ENCODE measurements at places on chromosomes 7 and 10. TPM values are rescaled to one million over a fixed set of nuclear protein-coding genes. Genes with fewer than 3 reads are reported as not detected.
A peak's percentile ranks its signal among the peaks of the same experiment; 100 is the strongest.

The CCL26 gene
- total RNA-seq = 1.5 TPM

The DKK1 gene
- total RNA-seq = 44.7 TPM

The ADIRF gene
- not detected for total RNA-seq

The ANKRD1 gene
- total RNA-seq = 94.4 TPM

The ARHGAP19 gene
- 9.8 TPM for total RNA-seq

The DGKI gene
- 29.9 TPM for total RNA-seq

The CCDC146 gene
- 0.34 TPM for total RNA-seq

The NPC1L1 gene
- not detected for total RNA-seq

The EGR2 gene
- 1.4 TPM for total RNA-seq

The ZNF853 gene
- 0.86 TPM for total RNA-seq

The GJD4 gene
- total RNA-seq = not detected

The SPDYE1 gene
- not detected for total RNA-seq

DNA sequence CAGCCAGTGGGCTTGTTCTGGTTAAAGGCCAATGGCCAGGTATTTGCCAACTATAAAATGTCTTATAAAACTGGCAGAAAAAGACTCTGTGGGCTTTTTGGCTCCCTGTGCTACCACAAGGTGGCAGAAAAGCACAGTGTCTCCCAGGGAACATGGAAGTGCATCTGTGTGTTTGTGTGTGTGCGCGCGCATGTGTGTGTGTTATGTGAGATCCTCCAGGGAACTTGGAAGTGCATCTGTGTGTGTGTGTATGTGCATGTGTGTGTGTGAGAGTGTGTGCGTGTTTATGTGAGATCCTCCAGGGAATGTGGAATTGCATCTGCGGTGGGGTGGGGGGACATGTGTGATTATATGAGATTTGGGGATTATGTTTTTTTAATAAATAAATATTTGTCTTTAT lies 30.2 kb upstream of the ABI1 start:
- peak; percentile 49 for DNase-seq

DNA sequence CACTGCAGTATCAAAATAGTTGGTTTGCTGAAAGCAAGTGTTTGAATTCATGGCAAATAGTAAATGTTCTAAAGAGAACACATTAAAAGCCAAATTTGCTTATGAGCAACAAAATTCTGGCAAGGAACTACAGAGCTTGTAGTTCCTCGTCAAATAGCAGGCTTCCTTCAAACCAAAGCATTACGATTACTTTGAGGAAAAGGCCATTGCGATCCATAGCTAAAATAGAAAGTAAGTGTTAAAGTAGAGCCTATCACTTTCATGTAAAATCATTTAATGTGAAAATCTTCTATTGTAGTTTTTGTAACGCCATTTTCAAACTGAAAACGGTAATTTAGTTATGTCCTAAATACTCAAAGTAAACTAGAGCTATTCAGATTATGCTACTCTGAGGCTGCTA lies 20.1 kb downstream of the CACNA2D1 start:
- no peak for DNase-seq

DNA sequence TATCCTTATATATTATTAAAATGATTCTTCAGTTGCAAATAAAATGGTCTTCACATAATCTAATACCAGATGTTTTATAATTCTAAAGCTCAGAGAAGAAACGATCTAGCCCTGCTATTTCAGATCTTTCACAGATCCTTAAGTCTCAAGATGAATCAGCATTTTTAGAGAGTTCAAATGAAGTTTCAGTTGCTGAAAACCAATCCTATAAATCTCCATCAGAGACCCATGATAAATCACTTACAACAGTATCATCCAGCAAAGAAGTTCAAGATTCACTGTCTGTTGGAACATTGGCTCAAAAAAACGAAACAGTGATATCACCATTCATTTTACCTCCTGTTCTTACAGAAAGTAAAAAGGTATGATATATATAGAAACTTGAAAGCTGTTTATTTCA lies 137.0 kb downstream of the CCDC7 start:
- no peak for DNase-seq

- no peak for DNase-seq
Measured at GRCh38 chr10:119368991-119369869, 161.9 kb downstream of the GRK5 start.

- no peak for DNase-seq
Measured at GRCh38 chr7:159000859-159001435, 143.7 kb downstream of the VIPR2 start.

GRCh38 chr7:31333291-31333690 lies 7.2 kb downstream of the NEUROD6 start:
- no peak for DNase-seq

GRCh38 chr10:26169466-26169865 lies 47.1 kb upstream of the GAD2 start:
- DNase-seq = no peak

DNA sequence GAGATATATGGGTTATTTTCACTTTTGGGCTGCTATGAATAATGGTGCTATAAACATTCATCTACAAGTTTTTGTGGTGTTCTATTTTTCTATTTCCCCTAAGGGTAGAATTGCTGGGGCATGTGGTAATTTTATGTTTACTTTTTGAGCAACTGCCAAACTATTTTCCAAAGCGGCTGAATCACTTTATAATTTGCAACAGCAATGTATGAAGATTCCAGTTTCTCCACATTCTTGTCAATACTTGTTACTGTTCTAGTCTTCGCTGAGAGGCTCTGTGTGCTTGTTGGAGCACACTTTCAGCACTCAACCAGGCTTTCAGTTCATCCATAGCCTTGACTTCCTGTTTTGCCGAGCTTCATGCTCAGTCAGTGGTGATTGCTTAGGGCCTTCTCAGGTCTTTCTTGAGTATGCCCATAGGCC lies 39.0 kb downstream of the ADK start:
- peak; percentile 69 for DNase-seq

- DNase-seq = peak; percentile 67
Measured at GRCh38 chr7:154965014-154965413, 37.9 kb downstream of the PAXIP1 start.

- DNase-seq = no peak
Measured at GRCh38 chr10:35577926-35578617, 27.1 kb upstream of the GJD4 start.

- DNase-seq = no peak
Measured at GRCh38 chr7:117012284-117012683, 59.0 kb downstream of the ST7 start.
